Stimulated activated CD4-positive, alpha-beta T cell treated with anti-CD3 and anti-CD28 coated beads, Interleukin-12 subunit alpha, Interleukin-12 subunit beta, amount 100 ng/mL, for 4 hours (primary cell): ENCODE measurements at places on chromosomes 1 and 21.

- no peak for DNase-seq
Measured at GRCh38 chr21:22758478-22758877, 1760.3 kb downstream of the NCAM2 start.

- DNase-seq = no peak
Measured at GRCh38 chr1:15810073-15810472, 2.6 kb upstream of the UQCRHL start.

DNA sequence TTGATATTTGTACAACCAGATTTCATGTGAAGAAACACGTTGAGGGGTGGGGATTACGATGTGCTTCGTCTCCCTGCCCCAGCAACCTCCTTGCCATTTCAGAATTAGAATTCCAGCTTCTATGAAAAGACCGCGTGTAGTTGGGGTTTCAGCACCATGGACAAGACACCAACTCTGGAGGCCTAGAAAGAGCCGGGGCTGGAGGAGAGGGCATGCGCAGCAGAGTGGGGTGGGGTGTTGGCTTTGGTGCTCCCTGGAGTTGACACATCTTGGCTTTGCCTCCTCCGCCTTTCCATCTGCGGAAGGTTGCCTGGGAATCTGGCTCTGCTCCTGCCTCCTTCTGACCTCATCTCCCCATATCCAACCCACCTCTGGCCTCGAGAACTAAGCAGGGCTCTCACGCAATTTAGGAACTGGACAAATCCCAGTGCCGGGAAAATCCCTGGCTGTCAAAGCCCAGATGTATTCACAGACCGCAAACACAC is 11.8 kb downstream of the HTR6 start:
- DNase-seq = no peak

GRCh38 chr1:47495176-47495713 is 57.4 kb downstream of the FOXD2 start:
- DNase-seq = no peak

DNA sequence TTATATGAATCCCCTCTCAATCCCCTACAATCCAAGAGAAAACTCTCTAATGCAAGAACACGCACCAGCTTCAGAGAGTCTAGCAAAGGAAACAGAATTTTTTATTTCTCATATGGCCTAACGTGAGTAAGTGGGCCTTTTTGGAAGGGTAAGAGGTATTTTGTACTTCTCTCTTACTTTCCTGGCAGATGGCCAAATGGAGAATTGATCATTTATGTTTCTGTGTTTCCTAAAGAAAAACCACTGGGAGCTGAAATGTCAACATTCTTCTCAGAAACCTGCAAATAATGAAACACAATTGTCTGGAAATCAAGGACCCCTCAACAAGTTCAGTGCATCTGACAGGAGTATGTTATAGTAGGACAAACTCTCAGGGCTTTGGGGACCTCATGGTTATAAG is 176.4 kb upstream of the C8B start:
- no peak for DNase-seq

GRCh38 chr1:36367066-36367465 is 18.7 kb downstream of the STK40 start:
- no peak for DNase-seq

GRCh38 chr1:214022810-214023425 is 35.1 kb downstream of the PROX1 start:
- no peak for DNase-seq

DNA sequence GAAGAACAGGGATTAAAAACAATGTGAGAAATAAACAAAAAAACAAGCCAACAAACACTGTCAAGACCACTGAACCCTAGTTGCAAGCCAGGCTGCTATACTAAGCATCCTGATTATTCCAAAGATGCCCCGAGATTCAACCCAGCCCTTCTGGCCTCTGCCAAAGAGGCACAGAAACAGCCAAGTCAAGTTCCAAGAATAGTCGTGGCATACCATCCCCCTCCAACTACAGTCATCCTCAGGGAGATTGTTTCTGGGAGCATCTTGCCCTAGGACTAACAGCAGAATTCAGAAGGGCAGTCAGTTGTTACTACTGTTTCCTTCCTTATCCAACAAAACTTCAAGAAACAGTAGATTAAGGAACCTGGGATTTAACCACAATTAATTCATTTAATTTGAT is 52.3 kb downstream of the ABL2 start:
- DNase-seq = no peak

DNA sequence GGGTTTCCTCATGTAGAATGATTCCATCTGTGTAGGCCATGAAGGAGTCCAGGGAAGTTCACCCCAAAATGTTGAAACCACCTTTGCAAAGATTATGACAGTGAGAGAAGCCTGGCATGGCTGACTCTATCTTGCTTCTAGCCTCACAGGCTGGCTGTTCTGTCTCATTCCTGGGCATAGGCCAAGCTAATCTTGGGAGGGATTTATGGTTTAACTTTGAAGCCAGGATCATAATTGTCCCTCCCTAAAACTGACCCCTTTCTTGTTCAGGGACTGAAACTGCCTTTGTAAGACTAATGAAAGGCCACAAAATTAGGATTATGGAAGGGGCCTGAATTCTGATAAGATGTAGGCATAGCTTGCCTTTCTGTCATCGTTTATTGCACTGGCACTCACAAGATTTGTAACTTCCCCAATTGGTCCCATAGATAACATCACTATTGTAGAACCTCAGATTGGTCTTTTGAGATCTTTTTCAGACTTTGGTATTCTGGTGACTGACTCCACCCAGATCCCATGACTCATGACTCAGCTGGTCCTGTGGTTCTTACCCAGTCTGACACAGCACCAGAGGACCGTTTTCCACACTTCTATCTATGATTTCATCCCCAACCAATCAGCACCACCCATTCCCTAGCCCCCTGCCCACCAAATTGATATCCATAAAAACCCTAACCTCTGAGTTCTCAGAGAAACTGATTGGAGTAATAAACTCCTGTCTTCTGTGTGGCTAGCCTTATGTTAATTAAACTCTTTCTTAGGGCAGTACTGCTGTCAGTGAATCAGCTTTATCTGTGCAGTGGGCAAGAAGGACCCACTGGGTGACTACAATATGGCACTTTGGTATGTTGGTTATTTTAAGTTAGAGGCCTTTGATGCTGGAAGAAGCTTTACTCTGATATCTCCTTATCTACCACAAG is 13.6 kb upstream of the LAMTOR5 start:
- DNase-seq = no peak

DNA sequence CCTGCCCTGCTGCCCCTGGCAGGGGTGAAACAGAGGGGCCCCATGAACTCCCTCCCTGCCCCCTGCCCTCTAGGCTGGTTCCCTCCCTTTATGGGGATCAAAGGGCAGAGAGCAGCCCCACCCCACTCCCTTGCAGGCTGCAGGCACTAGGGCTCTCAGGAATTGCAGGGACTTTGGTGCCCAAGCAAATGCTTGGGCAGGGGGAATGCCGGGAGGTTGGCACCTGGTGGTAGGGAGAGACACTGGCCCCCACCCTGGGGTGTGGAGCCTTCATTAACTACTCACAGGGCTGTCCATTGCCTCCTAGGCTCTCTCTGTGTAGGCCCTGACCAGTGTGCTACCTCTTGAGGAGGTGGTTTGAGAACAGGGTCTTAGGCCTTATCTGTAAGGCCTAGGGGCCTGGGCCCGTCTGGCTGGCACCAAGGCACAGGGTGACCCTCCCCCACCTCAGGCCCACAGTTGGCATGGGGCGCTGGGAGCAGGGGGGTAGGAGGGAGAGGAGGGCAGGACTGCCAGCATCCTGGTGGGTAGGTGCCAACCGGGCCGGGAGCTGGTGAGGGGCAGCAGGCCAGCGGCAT is 4.7 kb downstream of the ZBTB7B start:
- no peak for DNase-seq

- DNase-seq = no peak
Measured at GRCh38 chr1:164688791-164689190, 129.8 kb downstream of the PBX1 start.

DNA sequence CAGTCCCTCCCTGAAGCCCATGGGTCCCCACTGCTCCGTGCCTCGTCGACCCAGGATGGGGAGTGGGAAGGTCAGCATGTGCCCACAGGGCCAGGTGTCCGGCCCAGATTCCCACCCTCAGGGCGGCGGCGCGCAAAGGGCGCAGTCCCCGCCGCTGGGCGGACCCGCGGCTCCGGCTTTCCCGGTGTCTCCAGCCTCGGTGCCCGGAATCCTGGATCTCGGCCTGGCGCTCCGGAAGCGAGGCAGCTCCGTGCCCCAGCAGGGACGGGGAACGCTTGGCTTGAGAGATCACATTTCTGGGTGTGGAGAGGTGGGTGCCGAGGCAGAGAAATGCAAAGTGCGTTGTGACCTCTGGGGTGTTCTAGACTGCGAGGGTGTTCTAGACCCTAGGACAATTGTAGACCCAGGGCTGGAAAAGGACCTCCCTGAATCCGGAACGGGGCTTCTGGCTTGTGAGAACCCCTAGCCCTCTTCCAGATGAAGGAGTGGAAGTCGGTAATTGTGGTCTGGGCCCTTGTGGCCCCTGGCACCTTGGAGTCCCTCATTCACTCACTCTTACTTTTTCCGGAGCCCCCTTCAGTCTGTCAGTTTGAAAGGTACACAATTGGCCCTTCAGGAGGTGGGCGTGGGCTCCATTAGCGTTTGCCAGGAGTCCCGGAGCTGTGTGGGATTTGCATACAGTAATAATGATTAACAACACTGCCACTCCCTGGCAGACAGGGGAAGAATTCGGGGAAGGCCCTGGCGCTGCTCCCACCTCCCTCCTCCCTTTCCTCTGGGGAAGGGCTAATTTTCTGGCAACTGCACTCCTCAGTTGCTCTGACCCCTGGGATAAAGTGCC is 1.6 kb upstream of the KCND3 start:
- no peak for DNase-seq

DNA sequence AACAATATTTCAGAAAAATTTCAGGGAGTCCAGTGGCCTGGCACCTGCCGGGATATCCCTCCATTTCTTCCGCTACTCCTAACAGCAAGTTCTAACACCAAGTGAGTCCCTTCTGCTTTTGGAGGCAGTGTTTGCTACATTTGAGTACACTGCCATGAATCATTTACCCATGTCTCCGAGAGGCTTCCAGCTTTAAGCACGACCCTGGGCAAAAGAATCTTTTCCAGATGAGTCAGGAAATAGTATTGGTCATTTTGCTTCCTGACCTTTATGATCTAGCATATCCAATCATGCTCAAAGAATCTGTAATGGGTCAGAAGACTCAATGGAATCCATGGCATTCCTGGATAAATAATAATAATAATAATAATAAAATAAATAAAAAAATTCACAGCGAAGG is 60.7 kb upstream of the FMN2 start:
- no peak for DNase-seq

GRCh38 chr1:240293706-240294105 is 202.0 kb downstream of the FMN2 start:
- DNase-seq = no peak

DNA sequence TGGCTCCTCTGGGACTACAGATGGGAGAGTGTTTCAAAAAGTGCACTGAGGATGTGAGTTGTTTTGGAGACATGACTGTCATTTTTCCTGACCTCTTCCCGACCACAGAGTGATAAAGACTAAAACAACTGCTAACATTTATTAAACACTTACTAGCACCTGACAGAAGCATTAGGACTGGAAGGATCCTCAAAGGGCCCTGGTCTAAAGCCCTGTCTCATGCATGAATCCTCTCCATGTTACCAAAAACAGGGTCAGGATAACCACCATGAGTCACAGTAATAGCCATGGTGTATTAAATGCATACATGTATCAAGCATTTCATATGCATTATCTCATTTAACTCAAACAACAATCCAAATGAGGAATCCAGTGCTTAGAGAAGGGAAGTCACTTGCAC is 11.5 kb downstream of the CYB5RL start:
- no peak for DNase-seq

GRCh38 chr1:209455145-209455544 is 128.4 kb upstream of the CAMK1G start:
- DNase-seq = no peak

GRCh38 chr1:239717097-239717917 is 330.9 kb downstream of the CHRM3 start:
- no peak for DNase-seq

- no peak for DNase-seq
Measured at GRCh38 chr21:28280611-28281010, 712.1 kb downstream of the LTN1 start.

DNA sequence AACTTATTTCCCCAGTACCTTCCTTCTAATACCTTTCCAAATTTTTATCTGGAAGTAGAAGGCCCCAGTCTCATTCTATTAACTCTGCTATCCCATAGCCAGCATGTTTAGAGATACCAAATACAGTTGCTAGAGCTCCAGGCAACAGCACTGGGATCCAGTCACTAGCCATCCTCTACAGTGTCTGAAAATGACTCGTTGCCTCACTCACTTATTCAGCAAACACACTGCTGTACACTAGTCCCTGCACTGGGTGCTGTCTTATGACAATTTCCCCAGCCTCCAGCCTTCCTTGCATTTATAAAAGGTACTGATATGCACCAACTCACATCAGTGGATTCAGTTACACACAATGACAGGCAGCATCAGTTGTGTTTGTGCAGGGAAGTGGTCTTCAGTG is 179.0 kb downstream of the DSCAM start:
- no peak for DNase-seq

GRCh38 chr1:4060850-4061249 is 160.8 kb upstream of the C1orf174 start:
- no peak for DNase-seq

DNA sequence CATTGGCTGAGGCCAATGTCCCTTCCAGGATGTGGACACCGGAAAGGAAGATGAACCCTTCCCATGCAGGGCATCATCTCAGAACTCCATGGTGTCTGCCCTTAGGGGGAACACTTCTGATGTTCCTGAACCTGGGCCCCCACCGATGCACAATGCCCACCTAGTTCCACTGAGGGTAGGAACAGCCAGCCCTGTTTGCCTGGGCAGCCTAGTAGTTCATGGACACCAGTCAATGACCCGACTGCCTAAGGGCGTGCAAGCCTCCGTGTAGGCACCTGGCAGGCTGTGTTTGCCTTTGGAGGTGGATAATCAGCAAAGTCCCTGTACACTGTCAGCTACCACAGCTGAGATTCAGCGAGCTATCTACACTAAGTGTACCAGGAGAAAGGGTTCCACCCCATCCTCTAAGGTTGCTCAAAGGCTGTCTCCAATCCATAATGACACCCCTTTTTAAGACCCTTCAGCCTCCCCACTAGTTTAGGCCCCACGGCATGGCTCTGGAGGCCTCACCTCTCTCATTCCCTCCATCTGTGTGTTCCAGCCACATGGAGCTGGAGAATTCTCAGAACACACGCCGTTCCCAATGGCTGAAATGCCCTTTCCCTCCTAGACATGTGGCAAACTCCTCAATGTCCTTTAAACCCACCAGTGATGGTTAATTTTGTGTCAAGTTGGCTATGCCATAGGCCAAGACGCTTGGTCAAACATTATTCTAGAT is 124.8 kb upstream of the EDN2 start:
- DNase-seq = no peak
